ENCODE measurements at places on chromosomes 3 and 15.

DNA sequence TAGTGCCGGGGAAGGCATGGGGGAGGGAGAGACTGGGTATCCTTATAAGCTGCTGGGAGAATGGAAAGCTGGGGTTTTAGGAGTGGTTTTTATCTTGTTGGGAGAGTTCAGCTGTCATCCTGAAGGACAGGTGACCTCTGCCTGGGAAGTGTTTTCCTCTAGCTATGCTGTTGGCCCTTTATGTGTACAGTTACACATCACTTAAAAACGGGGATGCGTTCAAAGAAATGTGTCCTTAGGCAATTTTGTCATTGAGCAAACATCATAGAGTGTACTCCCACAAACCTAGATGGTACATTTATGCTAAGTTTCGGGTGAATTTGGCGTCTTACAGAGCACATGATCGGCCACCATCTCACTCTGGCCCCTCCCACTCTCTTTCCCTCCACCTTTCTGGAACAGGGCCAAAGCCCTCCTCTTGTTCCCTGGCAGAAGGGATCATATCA lies 164.3 kb upstream of the NUDT16 start:
- H3K27ac ChIP-seq = no peak overlapping the region
- H3K27me3 ChIP-seq = no peaks in the 10 kb centered on the region
- DNase-seq = no peak
- H3K36me3 ChIP-seq = no peaks in the 10 kb centered on the region
- no peaks in the 10 kb centered on the region for H3K4me1 ChIP-seq

GRCh38 chr3:195148549-195148948 lies 122.4 kb downstream of the XXYLT1 start:
- peak overlapping the region; percentile 64 for H3K4me3 ChIP-seq
- H3K27me3 ChIP-seq = peaks cover 2% of the 10 kb centered on the region
- H3K36me3 ChIP-seq = no peaks in the 10 kb centered on the region

- no peak for DNase-seq
- no peak overlapping the region for H3K27ac ChIP-seq
- H3K4me1 ChIP-seq = no peaks in the 10 kb centered on the region
- no peak overlapping the region for H3K4me3 ChIP-seq
Observed at GRCh38 chr15:36638671-36639070, 59.2 kb downstream of the CDIN1 start.

DNA sequence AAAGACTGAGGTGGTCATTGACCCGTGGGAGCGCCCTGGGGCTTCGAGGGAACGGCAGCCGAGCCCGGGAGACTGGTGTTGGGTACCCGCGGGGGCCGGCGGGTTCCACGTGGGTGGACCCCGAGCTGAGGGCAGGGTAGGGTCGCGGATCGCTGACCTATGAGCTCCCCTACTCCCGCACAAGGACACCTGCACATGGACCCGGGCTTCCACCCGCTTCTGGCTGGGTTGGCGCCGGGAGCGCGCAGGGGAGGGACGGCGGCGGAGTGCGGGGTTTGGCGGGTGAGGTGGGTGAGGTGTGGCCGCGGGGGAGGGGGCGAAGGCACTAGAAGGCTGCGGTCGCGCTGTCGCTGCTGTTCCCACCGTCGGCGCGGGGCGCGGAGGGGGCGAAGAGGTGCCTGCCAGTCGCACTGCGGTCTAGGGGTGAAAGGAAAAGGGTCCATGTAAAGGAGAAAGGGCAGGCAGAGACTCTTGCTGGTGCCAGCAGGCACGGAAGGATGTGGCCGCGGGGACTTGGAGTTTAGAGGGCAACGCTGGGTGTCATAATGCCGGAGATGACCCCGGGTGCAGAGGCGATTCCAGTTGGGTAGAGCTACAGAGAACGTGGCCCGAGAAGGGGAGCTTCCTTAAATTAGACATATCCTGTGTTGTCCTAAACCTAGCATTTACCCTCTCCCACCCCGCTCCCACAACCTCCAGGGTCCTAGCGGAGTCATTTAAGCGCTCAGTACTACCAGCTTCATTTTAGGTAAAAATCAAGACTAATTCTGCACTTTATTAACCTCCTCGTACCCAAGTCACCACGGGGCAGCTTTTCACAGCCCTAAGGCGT lies 245.9 kb upstream of the TOPAZ1 start:
- H3K4me1 ChIP-seq = peaks cover 43% of the 10 kb centered on the region
- DNase-seq = peak; percentile 12
- H3K27ac ChIP-seq = peak overlapping the region; percentile 55
- peak overlapping the region; percentile 64 for H3K4me3 ChIP-seq

DNA sequence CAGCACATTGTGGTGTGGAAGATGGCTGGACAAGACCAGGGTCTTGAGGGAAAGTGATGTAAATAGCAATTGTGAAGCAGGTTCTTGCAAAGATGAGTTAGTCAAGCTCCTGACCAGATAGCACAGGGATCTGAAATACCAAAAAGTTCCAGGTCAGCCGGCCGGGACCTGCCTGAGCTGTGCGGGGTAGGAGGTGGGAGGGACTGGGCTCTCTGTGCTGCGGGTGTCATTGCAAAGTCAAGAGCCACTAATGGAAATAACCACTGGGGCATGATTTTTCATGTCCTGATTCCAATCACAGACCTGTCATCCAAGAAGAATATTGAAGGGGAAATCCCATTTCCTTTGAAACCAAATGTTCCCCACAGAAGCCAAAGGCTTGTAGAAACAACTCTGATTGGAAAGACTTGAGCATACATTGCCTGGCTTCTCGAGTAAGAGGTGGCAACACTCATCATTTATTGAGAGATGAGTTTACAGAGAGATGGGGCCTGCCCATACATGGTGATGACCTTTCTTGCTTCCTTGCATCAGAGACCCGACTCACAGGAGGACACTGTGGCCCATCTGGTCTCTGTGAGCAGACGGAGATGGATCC lies 44.2 kb upstream of the KY start:
- H3K4me1 ChIP-seq = no peaks in the 10 kb centered on the region
- no peak for DNase-seq
- no peak overlapping the region for H3K27ac ChIP-seq
- peaks cover 2% of the 10 kb centered on the region for H3K27me3 ChIP-seq

- no peak for DNase-seq
- no peaks in the 10 kb centered on the region for H3K27me3 ChIP-seq
Observed at GRCh38 chr3:59540241-59540640, 490.4 kb upstream of the CFAP20DC start.

DNA sequence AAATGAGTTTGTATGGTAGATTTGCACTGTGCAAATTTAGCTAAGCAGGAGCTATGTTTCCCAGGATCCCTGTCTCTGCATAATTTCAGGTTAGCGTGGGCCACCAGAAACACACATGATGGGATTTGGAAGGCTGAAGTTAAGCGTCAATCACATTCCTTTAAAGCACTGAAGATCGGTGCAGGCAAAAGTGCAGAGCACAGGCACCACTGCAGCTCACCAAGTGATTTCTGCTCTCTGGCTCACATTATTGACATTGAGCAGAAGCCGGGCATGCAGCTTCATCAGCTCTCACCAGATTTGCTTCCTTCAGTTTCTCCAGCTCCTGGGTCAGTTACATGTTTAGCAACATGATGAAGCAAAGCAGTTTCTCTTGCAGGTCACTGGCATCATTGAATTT lies 256.4 kb upstream of the TGFBR2 start:
- H3K27me3 ChIP-seq = peaks cover 25% of the 10 kb centered on the region
- H3K4me3 ChIP-seq = no peak overlapping the region
- no peak for DNase-seq
- peaks cover 87% of the 10 kb centered on the region for H3K4me1 ChIP-seq
- H3K27ac ChIP-seq = no peak overlapping the region

GRCh38 chr15:27463525-27464088 lies 492.6 kb downstream of the GABRG3 start:
- no peaks in the 10 kb centered on the region for H3K4me1 ChIP-seq
- DNase-seq = no peak
- H3K27ac ChIP-seq = no peak overlapping the region

- DNase-seq = no peak
- no peaks in the 10 kb centered on the region for H3K36me3 ChIP-seq
- no peak overlapping the region for H3K27ac ChIP-seq
Observed at GRCh38 chr3:157285966-157286365, 126.0 kb upstream of the CCNL1 start.

GRCh38 chr3:148147903-148148302 lies 549.8 kb upstream of the AGTR1 start:
- no peak overlapping the region for H3K27ac ChIP-seq
- H3K4me1 ChIP-seq = no peaks in the 10 kb centered on the region
- no peak for DNase-seq
- no peak overlapping the region for H3K4me3 ChIP-seq
- no peaks in the 10 kb centered on the region for H3K36me3 ChIP-seq

DNA sequence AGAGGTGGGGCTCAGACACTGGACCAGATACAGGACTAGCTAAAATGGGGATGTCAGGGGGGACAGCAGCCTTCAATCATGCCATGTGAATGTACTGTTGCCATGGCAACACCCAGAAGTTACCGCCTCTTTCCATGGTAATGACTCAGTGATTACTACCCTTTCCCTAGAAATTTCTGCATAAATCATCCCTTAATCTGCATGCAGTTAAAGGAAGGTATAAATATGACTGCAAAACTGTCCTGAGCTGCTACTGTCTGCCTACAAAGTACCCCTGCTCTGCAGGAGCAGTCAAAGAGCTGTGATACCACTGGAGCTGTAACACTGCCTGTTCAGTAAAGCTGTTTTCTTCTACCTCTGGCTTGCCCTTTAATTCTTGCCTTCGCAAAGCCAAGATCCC lies 168.2 kb downstream of the PEAK1 start:
- no peaks in the 10 kb centered on the region for H3K27me3 ChIP-seq
- H3K36me3 ChIP-seq = peaks cover 2% of the 10 kb centered on the region
- no peak overlapping the region for H3K27ac ChIP-seq
- no peaks in the 10 kb centered on the region for H3K4me1 ChIP-seq
- DNase-seq = no peak
- no peak overlapping the region for H3K4me3 ChIP-seq

DNA sequence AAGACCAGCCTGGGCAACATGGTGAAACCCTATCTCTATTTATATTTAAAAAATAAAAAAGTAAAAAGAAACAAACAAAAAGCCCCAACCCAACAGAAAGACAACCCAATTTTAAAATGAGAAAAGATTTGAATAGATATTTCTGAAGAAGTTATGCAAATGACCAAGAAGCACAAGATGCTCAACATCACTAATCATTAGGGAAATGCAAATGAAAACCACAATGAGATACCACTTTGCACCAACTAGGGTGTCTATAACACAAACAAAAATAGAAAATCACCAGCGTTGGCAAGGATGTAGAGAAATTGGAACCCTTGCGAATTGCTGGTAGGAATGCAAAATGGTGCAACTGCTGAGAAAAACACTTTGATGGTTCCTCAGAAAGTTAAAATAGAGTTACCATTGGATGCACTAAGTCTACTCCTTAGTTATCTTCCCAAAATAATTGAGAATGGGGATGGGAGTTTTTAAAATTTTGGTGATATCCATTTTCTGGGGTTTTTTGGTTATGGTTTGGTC lies 45.8 kb upstream of the CCNB2 start:
- peaks cover 58% of the 10 kb centered on the region for H3K36me3 ChIP-seq
- no peak overlapping the region for H3K27ac ChIP-seq
- peaks cover 20% of the 10 kb centered on the region for H3K4me1 ChIP-seq
- DNase-seq = no peak
- no peak overlapping the region for H3K4me3 ChIP-seq

GRCh38 chr3:193554811-193555210 lies at the start of gene ATP13A4:
TSS of gene ATP13A4 (minus strand) at chr3:193554895. CDS start at chr3:193554799, 96 bp downstream.
- H3K4me3 ChIP-seq = no peak within 1 kb of the TSS
- no peaks in the 10 kb centered on the region for H3K27me3 ChIP-seq
- DNase-seq = no peak
- no peak within 1 kb of the TSS for H3K27ac ChIP-seq

GRCh38 chr3:168722091-168722490 lies 626.4 kb upstream of the GOLIM4 start:
- H3K4me3 ChIP-seq = no peak overlapping the region
- H3K36me3 ChIP-seq = no peaks in the 10 kb centered on the region
- H3K4me1 ChIP-seq = no peaks in the 10 kb centered on the region
- no peak overlapping the region for H3K27ac ChIP-seq
- no peak for DNase-seq
- H3K27me3 ChIP-seq = no peaks in the 10 kb centered on the region

GRCh38 chr3:76997733-76998132 lies 42.2 kb upstream of the ROBO2 start:
- no peak for DNase-seq
- H3K4me3 ChIP-seq = no peak overlapping the region
- no peaks in the 10 kb centered on the region for H3K36me3 ChIP-seq
- H3K4me1 ChIP-seq = no peaks in the 10 kb centered on the region
- no peak overlapping the region for H3K27ac ChIP-seq
- no peaks in the 10 kb centered on the region for H3K27me3 ChIP-seq

DNA sequence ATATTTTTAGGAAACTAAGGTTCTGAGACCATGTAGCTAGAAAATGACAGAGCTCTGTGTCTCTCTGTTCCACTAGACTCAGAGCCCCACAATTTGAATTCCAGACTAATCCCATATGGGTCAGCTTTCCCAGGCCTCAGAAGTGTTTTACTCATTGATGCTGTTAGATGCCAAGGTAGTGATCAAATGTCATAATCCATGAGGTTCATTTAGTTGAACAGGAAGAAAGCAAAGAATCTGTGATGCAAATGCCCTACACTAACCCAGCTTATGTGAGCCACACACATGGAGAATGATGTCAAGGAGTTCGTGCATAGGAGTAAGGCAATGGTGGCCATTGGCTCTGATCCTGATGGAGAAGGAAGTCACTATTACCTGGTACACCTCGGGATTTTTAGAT lies 363.4 kb upstream of the RARB start:
- no peak overlapping the region for H3K4me3 ChIP-seq
- H3K4me1 ChIP-seq = no peaks in the 10 kb centered on the region
- H3K27ac ChIP-seq = no peak overlapping the region
- H3K36me3 ChIP-seq = no peaks in the 10 kb centered on the region

DNA sequence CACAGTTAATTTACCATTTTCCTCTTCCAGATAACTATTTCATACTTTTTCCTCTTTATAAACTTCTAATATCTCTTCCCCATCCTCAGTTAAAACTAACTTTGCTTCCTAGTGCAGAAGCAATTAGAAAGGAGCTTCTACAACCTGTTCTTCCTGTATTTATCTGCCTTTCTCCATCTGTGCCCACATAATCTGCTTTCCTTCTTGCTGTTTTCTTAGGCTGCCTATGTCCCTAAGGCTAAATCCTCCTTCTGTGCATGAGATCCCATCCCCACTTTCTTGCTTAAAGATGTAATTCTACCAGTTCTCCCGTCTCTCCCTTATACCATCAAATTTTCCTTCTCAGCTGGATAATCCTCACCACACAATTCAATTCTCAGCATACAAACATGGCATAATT lies 28.3 kb upstream of the HGD start:
- no peaks in the 10 kb centered on the region for H3K4me1 ChIP-seq
- no peaks in the 10 kb centered on the region for H3K27me3 ChIP-seq
- H3K27ac ChIP-seq = no peak overlapping the region
- DNase-seq = no peak
- no peak overlapping the region for H3K4me3 ChIP-seq

DNA sequence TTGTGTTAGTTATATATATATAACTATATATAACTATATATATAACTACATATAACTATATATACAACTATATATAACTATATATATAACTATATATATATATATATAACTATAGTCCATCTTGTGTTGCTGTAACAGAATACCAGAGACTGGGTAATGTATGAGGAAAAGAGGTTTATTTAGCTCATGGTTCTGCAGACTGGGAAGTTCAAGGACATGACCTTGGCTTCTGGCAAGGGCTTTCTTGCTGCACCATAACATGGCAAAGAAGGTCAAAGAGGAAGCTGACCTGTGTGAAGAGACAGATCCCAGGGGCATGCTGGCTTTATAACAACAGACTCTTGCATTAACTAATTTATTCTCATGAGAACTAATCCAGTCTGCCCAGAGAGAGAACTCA lies 27.6 kb downstream of the KBTBD12 start:
- H3K4me1 ChIP-seq = no peaks in the 10 kb centered on the region
- H3K27me3 ChIP-seq = peaks cover 50% of the 10 kb centered on the region
- no peaks in the 10 kb centered on the region for H3K36me3 ChIP-seq
